ENCODE measurements at places on chromosomes 16 and 17.

DNA sequence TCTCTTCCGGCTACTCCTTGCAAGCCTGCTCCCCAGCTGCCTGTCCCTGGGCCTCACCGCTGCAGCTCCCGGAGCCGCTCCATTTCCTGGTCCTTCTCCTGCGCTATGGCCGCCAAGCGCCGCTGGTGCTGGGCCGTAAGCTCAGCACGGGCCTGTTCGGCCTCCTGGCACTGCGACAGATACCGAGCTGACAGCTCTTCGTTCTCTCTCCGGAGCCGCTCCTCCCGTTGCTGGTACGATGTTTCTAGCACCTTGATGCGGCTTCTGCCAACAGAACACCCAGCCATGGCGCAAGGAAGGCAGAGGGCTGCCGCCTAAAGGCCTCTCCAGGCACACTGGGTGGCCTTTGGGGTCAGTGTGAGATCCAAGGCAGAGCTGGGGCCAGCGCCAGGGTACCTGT lies 14.9 kb upstream of the MRPL38 start:
- no peak for DNase-seq

DNA sequence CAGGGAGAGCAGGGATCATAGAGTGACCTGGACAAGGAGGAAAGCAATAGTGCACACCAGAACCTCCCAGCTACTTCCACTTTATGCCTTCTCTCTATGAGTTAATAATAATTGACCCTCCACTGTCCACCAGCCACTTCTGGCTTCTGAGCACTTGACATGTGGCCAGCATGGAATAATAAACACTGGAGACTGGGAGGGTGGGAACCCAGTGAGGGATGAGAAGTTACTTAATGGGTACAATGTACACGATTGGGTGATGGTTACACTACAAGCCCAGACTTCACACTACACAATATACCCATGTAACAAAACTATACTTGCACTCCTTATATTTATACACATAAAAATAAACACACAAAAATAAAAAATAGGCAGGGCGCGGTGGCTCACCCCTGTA lies 11.4 kb downstream of the CDC42EP4 start:
- no peak for DNase-seq

DNA sequence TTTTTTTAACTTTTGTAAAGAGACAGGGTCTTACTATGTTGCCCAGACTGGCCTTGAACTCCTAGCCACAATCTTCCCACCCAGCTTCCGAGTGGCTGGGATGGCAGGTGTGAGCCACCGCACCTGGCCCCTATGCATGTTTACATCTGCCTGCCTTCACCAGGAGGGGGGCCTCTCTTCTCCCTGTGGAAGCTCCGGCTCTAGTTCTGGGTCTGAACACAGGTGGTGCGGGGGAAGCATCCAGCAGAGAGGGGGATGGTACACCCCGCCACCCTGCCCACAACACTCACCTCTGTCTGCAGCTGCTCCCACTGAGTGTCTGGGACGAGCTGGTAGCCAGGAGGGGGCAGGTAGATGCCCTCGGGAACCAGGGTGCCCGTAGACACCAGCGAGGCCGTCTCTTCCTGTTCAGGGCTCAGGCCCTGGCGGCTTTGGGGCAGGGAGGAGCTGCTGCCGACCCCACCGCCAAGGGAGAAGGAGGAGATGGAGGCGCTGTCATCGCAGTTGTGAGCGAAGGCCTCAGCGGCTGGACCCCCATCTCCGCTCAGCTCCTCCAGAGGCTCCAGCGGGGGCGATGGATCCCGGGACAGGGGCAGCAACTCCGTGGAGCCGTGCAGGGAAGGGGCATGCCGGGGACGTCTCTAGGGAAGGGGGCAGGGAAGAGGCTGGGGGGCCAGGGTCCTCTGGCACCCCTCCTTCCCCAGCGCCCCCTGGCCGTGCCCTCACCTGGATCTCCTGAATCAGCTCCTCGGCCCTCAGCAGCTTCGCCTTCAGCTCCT lies 10.9 kb downstream of the RABEP2 start:
- DNase-seq: no peak

DNA sequence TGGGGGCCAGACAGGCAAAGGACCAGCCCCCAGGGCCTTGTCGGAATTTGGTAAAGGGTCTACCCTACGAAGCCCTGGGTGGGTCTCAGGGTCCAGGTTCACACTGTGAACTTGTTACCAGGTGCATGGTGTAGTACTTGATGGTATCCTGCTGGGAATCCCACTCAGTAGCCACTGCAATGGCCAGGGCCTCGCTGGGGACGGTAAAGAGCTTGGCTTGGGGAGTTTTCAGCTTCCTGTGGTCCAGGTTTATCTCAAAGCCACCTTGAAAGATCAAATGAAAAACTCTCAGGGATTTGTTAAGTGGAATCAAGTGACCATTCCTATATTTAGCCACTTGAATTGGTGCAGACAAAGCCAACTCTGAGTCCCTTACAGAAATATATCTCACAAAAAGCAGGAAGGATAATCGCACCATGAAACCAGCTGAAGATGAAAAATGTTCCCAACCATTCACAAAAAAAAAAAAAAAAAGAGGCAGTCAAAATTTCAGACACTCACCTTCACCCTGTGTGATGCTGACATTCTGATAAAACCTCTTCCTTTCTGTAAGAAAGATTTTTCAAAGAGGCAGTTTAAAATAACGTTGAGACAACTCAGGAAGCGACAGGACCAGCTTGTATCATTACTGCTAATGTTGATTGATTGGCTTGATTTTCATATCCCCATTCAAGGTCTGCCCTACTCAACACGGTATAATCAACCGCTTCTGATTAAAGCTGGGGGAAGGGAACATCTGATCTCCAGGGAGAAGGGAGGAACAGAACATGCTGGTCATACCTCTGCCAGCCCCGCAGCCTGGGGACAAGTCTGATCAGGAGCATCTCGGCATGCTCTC lies 10.6 kb downstream of the ATPAF2 start:
- no peak for DNase-seq

DNA sequence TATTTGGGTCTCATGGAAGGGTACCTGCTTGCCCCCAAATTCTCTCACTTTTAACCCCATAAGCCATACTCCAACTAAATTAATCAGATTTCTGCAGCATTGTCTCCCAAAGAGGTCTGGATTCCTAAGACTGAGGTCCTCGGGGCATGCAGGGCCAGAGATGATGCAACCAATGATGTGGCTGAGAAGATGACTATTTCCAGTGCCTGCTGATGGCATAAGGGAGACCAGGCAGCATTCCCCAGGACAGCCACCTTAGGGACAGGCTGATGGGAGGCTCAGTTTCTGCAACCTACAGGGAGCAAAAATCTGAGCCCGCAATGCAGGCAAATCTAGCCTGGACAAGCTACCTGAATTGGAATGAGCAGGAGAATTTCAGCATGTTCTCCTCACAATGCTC lies 76.8 kb upstream of the ASIC2 start:
- no peak for DNase-seq
